ENCODE measurements at places on chromosomes 7 and 10.

DNA sequence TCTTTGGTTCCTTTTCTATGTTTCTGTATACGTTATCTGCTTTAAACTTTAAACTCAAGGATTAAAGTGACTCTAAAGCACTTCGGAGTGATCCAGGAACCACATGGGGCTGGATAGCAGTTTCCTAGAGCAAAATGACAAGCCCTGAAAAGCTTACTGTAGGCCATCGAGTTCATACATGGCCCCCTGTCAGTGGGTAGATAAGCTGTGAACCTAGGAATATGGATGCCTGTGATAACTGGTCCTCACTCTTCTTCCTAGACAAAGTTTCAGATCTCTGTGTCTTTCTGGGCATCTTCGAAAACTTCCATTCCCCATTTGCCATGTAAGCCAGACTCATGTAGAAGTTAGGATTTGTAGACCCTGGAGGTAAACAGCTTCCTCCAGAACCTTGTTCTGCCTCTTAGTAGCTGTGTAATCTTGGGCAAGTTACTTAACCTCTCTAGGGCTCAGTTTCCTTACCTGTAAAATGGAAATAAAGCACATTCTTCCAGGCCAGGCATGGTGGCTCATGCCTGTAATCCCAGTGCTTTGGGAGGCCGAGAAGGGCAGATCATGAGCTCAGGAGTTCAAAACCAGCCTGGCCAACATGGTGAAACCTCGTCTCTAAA, 49.3 kb upstream of the KMT2E start:
- no peak for DNase-seq

DNA sequence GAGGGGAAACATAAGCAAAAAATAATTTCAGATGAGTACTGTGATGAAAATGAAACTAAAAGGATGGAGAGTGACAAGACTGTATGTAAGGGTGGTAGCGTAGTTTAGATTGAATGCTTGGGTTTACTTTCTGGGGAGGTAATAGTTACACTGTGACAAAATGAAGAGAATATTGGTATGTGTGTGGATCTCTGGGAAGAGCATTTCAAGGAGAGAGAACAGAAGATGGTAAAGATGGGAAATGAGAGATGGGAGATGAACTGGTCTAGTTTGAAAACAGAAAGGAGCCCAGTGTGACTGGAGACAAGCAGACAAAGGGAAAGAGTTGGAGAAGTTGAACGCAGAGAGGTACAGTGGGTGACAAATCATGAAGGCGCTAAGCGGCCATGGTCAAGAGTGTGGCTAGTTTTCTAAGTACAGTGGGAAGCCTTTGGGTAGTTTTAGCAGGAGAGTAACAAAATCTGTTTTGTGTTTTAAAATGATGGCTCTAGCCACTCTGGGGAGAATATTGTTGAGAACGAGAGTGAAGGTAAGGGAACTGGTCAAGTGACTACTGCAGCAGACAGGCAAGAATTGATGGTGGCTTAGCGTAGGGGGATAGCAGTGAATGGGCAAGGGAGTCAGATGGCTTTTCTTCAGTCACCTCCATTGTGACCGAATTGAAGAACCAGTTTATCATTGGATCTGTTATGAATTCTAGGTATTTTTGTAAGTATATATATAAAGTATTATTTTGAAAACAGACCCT, 22.6 kb downstream of the PALS2 start:
- no peak for DNase-seq

DNA sequence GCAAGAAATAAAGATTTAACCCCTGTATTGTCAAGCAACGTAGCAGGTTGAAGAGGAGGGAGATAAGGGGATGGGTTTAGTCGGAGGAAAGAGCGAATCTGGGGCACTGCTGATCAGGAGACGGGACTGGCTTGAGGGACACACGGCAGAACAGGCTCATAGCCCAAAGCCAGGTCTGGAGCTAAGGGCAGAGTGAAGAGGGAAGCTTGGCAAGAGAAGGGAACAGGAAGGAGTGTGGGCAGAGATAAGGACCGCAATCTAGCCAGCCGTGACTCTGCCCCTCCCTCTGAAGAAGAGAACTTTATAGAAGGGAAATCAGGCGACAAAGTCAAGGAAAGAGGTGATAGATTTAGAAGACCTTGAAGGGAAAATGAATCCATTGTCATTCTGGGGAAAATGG, 67.6 kb downstream of the CAV1 start:
- DNase-seq = no peak

DNA sequence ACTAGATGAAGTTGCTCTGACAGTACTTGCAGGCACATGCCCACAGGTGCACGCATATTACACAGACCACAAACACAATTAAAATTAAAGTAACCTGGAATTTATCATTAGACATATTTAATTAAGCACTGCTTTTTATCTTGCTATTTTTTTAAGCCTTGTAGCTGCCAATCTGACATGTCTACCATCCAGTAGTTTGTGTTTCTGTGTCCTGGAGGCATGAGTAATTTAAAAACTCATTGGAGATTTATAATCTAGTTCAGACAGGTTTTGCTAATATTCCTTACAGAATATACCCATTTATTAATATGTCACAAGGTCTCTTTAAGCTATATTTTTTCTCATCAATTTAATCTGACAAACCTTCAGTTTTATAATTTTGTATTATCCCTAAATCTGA, 445.0 kb upstream of the KLF6 start:
- DNase-seq = no peak

- DNase-seq = no peak
Observed at GRCh38 chr7:129751916-129752315, 140.4 kb downstream of the NRF1 start.

GRCh38 chr10:119687192-119688032, 36.2 kb downstream of the BAG3 start:
- peak; percentile 28 for DNase-seq

GRCh38 chr7:151334628-151335027, 7.0 kb upstream of the NUB1 start:
- DNase-seq = no peak

- peak; percentile 90 for DNase-seq
Observed at GRCh38 chr10:5692461-5693358, 8.1 kb downstream of the TASOR2 start.

GRCh38 chr10:28875549-28876081, 198.3 kb downstream of the BAMBI start:
- DNase-seq = no peak

GRCh38 chr10:11286261-11286852, 268.7 kb downstream of the CELF2 start:
- DNase-seq = no peak

GRCh38 chr10:59360605-59361405, 1.5 kb downstream of the FAM13C start:
- peak; percentile 14 for DNase-seq

DNA sequence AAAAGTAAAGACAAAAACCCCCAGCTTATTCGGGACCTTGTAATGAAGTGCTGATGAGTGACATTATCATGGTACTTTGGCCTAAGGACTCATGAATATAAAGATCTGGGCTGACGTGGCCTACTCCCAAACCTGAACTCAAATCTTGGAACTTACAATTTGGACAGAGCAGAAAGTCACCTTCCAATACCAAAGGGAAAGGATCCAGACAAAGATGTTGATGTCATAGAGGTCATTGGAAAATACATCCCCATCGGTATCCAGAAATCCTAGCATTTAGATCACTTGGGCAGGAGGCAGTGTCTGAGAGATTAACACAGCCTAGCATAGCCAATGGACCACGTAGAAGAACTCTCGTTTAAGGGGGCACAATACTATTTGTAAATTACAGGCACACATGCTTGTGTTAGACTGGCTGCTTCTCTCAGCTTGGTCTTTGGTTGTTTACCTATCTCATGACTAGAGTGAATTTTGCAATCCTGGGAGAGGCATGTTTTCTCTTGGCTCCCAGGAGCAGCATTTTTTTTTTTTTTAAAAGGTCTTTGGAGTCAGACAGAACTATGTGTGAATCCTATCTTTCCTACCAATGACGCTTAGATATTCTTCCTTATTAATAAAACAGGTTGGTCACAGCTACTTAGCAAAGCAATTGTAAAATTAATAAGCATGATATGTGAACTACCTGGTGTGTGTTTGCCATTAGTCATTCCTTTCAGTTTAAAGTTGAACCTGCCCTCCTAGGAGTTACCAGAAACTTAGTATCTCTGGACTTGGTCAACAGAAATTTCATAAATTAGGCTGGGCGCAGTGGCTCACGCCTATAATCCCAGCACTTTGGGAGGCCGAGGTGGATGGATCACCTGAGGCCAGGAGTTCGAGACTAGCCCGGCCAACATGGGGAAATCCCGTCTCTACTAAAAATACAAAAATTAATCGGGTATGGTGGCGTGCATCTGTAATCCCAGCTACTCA, 27.8 kb upstream of the MRPS33 start:
- no peak for DNase-seq

GRCh38 chr7:31432176-31432575, 81.7 kb upstream of the ITPRID1 start:
- DNase-seq = no peak

DNA sequence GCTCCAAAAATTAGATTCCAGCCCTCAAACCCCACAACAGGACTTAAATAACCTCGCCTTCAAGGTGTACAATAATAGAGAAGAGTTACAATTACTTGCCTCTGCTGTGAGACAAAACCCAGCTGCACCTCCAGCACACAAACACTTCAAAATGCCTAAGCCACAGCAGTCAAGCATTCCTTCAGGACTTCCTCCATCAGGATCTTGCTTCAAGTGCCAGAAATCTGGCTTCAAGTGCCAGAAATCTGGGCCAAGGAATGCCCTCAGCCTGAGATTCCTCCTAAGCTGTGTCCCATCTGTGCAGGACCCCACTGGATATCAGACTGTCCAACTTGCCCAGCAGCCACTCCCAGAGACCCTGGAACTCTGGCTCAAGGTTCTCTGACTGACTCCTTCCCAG, 1088.3 kb downstream of the SORCS3 start:
- no peak for DNase-seq

DNA sequence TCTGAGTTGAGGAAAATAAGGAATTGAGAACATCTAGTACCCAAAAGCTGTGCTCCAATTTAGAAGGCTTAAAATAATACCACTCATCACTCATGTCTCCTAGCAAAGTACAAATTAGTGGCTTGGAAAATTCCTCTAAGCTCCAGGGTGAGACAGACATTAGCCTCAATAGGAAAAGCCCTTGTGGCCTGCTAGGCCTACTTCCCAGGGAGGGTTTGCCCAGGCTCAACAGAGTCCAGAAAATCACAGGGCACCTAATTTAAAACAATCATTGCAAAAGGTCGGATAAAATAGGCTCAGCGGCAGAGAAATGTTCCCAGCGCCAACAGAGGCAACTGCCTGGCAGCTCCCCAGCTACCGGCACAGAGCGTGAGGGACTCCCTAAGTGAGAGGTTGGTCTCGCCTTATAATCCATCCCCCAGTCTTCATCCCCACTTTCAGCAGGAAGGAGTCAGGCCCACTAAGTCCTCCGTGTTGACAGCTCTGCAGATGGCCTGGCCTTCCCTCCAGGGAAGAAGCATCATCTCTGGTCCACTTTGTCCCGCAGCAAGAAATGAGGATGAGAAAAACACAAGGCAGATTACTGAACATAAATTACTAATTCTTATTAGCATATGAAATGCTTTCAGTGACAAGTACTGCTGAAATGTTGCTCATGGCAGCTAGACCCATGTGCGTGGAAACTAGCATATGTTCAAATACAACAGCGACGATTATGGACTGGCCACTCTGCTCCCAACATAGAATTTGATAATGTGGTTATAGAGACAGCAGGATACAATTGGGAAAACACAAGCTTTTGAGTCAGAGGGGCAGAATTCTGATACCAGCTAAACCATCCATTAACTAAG, 1177.7 kb upstream of the AUTS2 start:
- DNase-seq = no peak

DNA sequence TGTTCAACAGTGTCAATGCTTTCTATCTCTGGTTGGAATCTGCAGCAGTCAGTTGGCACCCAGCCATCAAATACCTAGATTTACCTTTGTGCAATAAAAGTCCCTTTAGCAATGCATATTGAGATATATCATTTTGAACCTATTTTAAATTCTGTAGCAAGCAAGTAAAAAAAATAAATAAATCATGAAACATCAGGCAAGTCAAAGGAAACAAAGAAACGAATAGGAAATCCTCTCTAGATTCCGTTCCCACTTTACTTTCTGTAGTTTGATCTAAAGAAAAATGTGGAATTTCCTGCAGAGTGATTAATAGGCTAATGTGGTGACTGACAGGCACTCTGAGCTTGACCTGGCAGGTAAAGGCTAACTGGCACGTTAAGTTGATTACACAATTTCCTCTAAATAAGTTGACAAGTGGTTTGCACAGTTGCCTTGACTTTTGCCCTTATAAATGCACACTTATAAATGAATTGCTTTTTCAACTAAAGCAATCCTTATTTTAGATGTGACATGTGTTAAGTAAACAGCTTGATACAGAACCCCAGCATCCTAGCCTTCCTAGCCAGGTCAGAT, 208.1 kb upstream of the TCF7L2 start:
- no peak for DNase-seq

DNA sequence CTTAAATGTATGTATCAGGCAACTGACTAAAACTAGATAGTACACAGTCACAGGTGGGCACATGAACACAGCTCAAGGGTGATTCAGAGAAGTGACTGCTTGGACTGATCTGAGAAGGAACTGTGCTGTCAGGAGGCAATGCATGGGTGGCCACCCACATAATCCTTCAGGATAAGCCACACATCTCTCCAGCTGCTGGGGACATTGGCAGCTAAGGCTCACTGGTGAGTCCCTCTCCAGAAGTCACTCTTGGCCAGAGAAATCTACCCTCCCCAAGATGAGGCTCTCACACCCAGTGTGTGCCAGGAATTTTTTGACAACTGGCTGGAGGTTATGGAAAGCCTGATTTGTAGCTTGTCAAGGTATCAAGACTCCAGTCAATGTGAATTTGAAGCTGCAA, 302.4 kb upstream of the NEBL start:
- DNase-seq = no peak

GRCh38 chr7:70893971-70894715, 237.8 kb upstream of the GALNT17 start:
- no peak for DNase-seq

- DNase-seq = peak; percentile 11
Observed at GRCh38 chr7:135389971-135390370, 119.9 kb downstream of the CNOT4 start.

- no peak for DNase-seq
Observed at GRCh38 chr10:3064423-3064822, 2.9 kb upstream of the PFKP start.

GRCh38 chr10:5543623-5544022, 18.9 kb downstream of the CALML3 start:
- no peak for DNase-seq

DNA sequence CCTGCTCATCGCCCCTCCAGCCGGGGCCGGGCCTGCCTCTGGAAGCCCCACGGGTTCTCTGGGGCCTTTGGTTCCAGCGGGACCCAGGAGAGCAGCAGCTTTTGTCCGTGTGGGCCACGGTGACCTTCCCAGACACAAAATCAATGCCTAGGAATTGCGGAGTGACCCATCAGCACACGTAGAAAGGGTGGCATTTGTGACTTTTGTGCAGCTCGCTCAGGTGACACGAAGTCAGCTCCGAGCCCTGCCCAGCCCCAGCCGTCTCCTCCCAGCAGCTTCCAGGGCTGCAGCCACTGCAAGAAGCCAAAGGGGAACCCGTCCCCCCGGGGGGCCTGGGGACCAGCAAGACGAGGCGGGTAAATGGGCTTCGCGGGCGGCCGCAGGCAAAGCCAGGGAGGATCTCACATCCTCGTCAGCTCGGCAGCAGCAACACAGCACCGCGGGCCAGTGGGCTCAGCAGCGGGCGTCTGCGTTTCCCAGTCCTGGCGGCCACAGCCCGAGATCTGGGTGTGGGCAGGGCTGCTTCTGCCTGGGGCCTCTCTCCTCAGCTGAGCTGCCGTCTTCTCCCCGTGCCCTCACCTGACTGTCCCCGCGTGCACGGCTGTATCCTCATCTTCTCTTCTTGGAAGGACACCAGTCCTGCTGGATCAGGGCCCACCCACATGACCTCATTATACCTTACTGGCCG, 88.5 kb downstream of the PAXIP1 start:
- peak; percentile 29 for DNase-seq
